T-helper 22 cell (primary cell): ENCODE measurements at places on chromosomes 3 and 15.

DNA sequence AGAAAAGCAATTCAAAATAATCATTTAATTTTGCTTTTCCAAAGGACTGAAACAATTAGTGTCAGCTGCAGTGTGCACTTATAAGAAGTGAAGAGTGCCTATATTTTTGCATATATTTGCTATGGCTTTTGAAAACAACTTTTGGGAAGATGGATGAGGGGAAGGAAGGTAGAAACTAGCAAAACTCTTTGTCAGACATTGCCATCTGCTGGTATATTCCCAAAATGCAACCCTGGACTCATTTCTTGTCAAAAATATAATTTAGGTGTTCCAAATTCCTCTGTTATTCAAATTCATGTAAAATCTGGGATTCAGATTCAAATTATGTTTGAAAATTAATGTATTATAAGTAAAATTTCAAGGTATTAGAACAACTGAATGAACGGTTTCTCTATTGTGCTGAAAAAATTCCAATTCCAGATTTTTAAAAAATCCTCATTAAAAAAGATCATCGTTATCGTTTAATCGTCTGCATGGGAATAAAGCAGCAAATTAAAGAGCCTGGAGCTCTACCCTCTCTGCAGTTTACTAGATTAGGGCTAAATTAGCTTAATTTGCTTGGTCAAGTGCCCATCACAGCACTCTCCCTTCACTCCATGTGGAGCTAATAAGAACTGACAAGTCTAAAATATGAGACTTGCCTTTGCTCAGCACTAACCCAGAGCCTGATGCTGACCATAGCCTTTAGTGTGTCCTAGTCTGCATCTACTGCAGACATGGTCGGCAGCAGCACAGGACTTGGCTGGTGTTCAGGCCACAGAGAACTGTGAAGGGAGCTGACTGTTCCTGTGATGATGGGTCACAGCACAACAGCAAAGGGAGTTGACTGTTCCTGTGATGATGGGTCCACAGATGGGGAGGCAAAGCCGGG is 67.9 kb upstream of the MITF start:
- no peak for DNase-seq

- DNase-seq, result no peak
These were observed 110.5 kb upstream of the GAP43 start for GRCh38 chr3:115512565-115513415.

- no peak for DNase-seq
These were observed 17.2 kb downstream of the GCSAM start for GRCh38 chr3:112115806-112116383.

GRCh38 chr3:122510878-122511535 is 3.7 kb downstream of the KPNA1 start:
- DNase-seq, result no peak

- no peak for DNase-seq
These were observed 657.2 kb downstream of the FHIT start for GRCh38 chr3:60594025-60594424.

DNA sequence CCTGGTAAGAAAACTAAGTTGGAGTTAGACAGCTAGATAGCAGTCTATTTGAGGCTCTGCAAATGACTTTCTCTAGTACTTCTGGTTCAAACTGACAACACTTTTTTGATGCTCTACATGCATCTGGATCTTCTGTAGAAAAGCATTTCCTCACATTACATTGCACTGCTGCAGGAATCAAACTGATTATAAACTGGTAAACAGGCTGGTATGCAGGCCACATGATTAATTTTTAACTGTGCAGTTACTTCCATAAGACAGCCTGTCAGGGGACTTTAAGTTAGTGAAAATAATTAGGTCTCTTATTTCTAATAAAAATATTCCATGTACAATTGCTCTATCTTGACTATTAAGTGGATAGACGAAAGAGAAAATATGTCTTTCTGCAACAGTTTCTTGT is 550.0 kb upstream of the ALCAM start:
- DNase-seq, result no peak

DNA sequence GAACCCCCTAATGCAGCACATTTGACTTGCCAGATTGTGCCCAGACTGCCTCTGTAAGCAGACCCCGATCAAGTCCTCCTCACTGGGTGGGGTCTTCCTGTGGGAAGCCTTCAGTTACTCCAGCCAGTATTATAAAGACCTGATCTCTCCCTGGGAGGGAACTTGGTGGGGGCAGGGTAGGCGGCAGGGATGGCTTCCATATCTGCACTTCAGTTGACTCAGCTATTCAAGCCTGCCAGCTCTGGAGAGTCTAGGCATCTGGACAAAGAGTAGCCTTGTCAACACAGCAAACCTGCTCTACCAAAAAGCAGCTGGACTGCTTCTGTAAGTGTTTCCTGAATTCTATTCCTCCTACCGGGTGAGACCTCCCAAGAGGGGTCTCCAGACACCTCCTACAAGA is 21.0 kb upstream of the SLC25A38 start:
- DNase-seq, result no peak

- no peak for DNase-seq
These were observed 2.9 kb upstream of the OCA2 start for GRCh38 chr15:28101983-28102441.

GRCh38 chr15:93152360-93152759 is 63.3 kb upstream of the RGMA start:
- DNase-seq, result peak; percentile 15

DNA sequence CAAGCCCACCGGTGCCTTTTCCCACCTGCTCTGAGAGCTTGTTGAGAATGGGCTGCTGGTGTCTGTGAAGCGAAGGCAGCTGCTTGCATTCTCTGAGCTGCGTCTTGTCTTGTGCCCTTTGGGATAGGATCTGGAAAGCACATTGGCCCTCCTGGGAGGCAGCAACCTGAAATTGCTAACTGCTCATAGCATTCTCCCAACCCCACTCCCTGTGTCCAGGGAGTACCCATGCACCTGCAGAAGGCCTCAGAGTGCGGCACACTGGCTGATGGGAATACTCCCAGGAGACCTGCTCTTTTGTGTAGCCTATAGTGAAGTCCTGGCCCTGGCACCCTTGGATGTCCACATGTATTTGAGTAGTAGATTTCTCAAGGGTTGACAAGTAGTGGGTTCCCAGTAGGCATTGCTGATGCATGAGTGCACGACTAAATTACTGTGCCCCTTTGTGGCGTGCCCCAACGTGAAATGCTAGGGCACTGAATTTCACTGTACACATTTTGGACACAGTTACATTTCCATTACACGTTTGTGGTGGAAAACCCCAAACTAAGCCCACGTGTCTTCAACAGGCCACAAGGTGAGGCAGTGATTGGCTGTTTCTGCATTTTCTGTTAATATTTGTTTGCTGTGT is 3.7 kb downstream of the EPHB1 start:
- DNase-seq, result no peak

DNA sequence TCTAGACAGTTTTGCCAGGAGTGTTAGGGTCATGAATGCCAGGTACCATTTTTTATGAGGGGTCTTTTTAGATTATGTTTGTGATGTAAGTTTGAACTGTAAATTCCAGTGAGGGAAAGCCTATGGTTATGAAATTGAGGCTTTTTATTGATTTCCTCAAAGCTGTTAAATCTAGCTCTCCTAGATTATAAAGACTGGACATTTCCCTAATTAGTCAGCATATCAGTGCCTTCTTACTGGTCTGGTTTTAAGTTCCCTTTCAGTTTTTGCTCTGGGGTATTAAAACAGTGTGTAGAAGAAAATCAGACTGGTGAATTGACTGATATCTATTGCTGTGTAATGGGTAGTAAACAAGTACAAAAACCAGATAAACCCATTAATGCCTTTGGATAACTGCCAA is 39.2 kb downstream of the LRRC49 start:
- DNase-seq, result no peak

DNA sequence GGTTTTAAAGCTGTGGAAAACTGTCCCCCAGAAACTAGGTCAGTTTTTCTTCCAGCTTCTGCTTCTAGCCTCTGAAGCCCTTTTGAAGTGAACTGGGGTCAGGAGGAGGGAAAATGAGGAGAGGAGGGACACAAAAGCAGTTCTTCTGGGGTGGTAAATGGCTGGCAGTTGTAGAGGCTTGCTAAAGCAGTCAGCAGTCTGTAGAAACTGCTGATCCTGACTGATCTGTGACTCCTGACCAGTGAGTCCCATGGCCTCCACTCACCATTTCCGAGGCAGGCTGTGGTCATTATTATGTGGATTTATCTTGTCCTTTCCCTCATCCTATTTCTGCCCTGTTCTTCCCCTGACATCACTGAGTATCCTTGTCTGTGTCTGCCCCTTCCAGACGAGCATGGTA is 276.4 kb upstream of the ROPN1 start:
- no peak for DNase-seq

GRCh38 chr15:73771385-73772045 is 18.4 kb upstream of the INSYN1 start:
- no peak for DNase-seq

- DNase-seq, result no peak
These were observed 8.0 kb upstream of the CERS3 start for GRCh38 chr15:100536733-100537132.

DNA sequence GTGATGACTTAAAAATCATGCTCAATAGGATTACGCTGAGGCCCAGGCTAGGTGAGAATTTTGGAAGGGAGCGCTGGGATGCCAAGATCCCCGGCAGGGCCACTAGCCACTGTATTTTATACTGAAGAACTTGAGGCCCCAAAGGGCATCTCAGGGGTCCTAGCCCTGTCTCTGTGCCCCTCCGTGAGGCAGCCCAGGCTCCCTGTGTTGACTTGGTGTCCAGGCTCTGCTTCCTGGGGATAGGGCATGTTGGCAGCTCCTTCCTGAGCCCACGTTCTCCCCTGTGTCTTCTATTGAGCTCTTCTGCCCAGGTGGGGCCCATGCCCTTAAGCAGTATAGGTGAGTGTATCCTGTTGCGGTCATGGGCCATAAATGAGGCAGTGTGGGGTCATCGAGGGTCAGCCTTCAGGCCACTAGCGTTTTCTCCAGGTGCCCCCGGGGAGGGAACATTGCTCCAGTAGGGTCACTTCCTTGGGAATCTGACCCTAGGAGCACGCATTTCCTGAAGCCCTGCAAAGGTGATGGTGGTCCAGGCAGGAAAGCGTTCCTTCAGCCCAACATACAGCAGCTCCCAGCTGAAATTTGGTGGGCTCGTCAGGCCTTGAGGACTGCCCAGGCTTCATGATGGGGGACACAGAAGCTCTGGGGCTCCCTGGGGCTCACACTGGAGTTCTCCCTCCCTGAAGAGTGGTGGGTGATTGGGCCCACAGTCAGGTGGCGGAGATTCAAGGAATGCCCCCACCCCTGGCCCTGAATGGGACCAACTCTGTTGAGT is 189.4 kb downstream of the UBE3A start:
- no peak for DNase-seq

DNA sequence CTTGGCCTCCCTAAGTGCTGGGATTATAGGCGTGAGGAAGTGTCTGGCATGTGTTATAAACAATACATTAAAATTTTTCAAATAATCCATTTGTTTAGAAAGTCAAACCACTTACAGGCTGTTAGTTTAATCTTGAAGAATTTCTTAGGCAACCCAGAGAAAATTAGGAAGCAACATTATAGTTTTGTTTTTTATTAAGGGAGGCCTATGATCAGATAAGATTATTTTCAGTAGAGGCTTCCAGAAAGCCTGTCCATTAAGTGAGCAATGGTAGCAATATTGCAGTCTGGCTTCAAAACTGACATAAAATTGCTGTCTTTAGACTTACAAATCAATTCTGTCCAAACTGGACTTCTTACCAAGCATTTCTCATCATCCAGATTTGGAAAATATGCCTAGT is 49.6 kb downstream of the CD47 start:
- DNase-seq, result no peak

DNA sequence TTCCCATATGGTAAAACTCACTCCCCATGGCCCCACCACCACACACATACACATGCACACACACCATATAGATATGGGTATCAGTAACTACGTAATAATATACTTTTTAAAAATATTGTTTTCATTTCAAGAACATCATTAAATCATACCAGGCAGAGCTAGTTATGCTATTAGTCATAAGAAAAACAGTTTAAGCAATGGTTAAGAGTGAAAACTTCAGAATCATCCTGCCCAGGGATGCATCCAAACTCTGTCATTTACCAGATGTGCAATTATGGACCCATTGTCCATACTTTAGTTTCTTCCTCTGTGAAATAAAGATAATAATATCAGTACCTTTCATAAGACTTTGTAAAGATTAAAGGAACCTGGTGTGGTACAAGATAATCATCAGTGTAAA is 608.3 kb downstream of the RBMS3 start:
- DNase-seq, result no peak

DNA sequence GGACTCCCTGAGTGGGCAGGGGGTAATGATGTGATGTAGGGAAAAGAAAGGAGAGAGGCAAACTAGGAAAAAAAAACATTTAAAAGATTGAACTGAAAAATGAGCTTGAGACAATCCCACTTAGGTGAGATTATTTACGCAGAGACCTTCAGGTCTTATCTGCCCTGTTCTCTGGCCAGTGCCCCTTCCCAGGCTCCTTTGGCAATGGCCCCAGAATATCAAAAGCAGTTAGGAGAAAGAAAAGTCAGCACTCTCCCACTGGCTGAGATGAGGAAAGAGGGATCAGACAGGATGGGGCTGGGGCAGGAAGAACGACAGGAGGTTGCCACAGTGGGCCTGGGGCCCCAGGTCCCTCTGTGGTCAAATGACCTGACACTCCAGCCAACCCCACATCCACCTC is 105.4 kb downstream of the MEGF11 start:
- no peak for DNase-seq

DNA sequence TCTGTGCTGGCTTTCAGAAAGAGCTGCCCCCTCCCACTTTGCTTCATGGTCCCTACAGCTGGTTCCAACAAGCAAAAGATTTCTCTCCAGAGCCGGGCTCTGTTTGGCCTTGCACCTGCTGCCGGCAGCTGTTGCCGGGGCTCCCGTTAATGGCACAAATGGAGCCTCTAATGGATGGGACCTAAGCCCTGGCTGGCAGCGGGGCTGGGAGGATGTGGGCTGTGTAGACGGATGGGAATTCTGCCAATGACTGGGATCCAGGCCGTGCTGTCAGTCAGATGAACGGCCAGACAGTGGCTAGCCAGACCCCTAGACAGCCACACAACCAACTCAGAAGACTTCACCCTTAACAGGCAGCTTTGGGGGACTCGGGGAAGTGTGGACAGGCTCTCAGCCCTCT is 88.0 kb downstream of the RPLP1 start:
- no peak for DNase-seq

GRCh38 chr15:38531509-38531908 is 33.1 kb downstream of the RASGRP1 start:
- no peak for DNase-seq

- peak; percentile 55 for DNase-seq
These were observed 582 bp upstream of the SLCO3A1 start for GRCh38 chr15:91852741-91853510.

DNA sequence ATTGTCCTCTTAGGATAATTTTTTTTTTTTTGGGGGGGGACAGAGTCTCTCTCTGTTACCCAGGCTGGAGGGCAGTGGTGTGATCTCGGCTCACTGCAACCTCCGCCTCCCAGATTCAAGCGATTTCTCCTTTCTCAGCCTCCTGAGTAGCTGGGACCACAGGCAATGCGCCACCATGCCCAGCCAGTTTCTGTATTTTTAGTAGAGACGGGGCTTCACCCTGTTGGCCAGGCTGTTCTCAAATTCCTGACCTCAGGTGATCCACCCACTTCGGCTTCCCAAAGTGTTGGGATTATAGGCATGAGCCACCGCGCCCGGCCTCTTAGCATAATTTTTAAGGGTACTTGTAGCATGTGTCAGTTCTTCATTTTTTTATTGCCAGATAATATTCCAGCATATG is 122.6 kb downstream of the FNDC3B start:
- no peak for DNase-seq
